ENCODE measurements at places on chromosomes 3 and 15.

DNA sequence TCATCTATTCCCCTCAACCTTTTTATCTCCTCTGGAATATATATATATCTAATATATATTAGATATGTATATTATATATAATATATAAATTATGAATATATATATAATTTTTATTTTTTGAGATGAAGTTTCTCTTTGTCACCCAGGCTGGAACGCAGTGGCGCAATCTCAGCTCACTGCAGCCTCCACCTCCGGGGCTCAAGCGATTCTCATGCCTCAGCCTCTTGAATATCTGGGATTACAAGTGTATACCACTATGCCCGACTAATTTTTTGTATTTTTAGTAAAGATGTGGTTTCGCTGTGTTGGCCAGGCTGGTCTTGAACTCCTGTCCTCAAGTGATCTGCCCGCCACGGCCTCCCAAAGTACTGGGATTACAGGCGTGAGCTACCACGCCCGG is 22.2 kb downstream of the PXYLP1 start:
- DNase-seq: no peak

GRCh38 chr3:140830391-140830790 is 111.2 kb upstream of the SLC25A36 start:
- DNase-seq: no peak

GRCh38 chr15:49627407-49627877 is 6.6 kb downstream of the DTWD1 start:
- DNase-seq: peak; percentile 93

- DNase-seq: no peak
These were observed 122.9 kb upstream of the SPATA12 start for GRCh38 chr3:56937580-56937979.

GRCh38 chr3:178267158-178267844 is 268.9 kb upstream of the KCNMB2 start:
- DNase-seq: no peak

DNA sequence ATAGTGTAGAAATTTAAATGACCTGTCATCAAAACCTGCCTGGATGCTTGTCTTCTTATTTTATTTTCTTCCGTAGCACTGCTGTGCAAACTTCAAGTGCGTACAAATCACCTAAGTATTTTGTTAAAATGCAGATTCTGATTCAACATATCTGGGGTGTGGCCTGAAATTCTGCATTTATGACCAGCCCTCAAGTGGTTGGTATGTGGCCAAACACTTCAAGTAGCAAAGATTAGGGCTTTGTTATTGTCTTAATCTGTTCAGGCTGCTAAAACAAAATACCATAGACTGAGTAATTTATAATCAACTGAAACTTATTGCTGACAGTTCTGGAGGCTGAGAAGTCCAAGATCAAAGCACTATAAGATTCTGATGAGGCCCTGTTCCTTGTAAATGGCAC is 97.6 kb upstream of the LRRC3B start:
- DNase-seq: no peak

GRCh38 chr15:83892498-83892897 is 238.6 kb downstream of the ADAMTSL3 start:
- no peak for DNase-seq

DNA sequence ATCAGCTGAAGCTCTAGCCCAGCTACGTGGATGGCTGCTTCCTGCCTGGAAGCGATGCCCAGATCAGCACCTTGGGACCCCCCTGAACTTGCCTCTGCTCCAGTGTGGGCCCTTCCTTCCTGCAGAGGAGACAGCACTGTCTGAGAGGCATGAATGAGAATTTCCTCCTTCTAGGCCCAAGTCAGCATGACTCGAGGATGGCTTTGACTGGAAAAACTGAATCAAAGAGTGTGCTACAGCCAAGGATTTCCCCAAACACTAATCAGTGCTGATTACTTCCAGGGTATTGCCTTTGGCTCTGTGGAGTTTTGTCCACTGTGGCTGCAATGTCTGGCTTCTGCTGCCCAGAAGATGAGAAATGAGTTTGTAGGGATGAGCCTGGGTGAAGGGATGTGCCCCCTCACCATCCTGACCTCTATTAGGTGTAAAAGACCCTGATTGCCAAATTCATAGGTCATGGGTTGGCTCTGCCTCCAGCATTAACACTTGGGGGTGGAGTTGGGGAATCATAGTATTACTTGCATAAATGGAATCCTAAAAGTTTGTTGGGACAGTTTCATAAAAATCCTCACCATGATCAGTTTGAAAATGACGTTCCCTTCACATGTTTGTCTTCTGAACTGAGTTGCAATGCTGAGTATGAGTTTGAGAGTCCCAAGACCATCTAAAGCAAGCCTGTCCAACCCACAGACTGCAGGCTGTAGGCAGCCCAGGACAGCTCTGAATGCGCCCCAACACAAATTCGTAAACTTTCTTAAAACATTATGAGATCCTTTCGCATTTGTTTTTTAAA is 36.7 kb downstream of the FLNB start:
- DNase-seq: peak; percentile 56

GRCh38 chr3:147413686-147414389 is 4.7 kb downstream of the ZIC1 start:
- DNase-seq: no peak

GRCh38 chr3:72891053-72891855 is 3.4 kb downstream of the GXYLT2 start:
- DNase-seq: peak; percentile 100

- no peak for DNase-seq
These were observed 7.6 kb upstream of the TCF12 start for GRCh38 chr15:56910801-56911200.

DNA sequence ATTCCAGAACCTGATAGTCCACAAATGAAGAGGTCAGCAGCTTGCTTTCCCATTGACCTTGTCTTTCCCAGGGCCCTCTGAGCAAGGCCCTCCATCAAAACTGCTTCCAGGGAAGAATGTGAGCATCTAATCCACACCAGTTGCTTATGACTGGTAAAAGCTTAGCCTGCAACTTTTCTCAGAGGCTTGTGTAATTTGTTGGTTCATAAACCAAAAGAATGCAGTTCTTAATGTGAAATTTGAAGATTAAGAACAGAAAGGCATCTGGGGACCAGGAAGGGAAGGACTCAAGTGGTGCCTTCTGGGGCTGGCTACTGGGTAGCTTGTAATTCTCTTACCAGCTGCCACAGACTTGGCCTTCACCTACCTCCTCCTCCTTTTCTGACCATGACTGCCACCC is 60.9 kb upstream of the EIF1B start:
- DNase-seq: no peak

Data from AG10803 (cell line).